Stimulated activated CD4-positive, alpha-beta T cell treated with anti-CD3 and anti-CD28 coated beads, Interleukin-1b, Interleukin-23, amount 100 ng/mL, for 24 hours (primary cell): ENCODE measurements at places on chromosomes 1 and 21.

DNA sequence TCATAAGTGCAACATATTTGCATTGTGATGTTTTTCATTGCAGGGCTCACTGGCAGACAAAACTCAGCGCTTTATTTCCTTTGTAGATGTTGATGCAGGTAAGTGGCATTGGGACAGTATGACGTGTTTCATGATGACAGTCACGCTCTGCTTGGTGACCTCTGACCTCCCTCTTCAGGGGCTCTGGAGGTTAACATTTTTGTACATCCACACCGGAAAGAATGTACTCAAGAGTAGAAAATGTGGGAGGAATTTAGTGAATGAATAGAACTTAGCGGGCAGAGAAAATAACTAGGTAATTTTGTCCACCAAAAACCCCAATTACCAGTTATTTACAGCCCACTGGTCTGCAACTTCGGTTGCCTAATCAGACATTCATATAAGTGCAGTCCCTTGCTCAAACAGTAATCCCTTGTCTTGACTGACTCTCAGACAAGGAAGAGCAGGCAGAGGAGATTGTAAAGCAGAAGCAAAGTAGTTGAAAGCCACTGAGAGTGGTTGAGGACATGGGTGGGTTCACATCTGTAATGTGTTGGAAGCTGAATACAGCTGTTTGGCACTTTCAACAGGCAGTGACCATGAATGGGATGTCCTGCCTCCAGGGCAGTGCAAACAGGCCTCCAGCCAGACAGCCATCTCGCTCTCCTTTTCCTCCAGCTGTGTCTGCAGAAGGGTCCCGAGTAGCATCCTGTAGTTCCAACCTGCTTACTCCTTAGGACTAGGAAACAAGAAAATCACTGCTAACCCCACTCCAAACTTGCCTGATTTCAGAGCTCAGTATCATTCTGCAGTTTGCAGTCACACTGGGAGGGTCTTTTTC lies 188.9 kb downstream of the NRIP1 start:
- DNase-seq = no peak

DNA sequence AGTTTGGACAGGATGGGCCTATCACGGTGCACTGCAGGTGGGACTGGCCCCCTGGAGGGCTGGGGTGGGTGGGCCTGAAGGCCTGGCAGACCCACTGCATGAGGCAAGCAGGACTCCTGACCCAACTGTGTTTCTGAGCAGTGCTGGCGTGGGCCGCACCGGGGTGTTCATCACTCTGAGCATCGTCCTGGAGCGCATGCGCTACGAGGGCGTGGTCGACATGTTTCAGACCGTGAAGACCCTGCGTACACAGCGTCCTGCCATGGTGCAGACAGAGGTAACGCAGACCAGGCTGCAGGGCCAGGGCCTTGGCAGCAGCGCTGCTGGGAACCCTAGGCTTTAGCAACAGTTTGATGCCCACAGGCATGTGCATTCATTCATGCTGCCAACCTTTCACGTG lies 29.0 kb upstream of the KDM4A start:
- DNase-seq = no peak

DNA sequence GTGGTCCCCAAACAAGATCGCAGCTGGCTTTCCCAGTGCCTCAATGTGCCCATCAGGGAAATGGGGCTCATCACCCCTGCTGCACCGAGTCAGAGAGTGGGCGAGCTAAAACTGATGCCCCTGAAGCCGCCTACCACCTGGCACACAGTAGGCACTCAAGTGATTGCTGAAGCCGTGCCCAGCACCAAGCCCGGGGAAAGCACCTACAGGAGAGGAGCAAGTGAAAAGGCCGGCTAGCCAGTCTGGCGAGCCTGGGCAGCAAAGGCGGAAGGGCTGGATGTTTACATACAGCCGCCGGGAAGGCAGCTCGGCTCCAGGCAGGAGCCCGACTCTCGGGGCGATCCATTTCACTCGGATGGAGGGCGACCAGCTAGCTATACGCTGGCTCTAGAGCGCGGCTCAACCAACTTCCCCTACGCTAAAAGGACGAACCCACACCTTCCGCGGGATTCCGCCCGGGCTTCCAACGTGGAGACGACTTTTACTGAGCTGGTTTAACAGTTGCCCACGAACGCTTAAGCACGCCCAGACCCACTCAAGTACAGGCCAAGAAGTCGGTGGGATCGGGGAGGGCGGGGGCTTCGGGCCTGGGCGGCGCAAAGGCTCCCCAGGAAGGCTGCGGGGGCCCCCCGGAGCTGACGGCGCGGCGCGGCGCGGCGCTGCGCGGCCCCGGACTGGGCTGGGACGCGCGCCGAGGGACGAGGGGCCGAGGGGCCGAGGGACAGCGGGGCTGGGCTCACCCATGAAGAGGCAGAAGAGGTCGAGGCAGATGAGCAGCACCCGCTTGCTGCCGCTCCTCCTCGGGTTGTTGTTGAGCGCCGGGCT lies 1.0 kb downstream of the PLPP3 start:
- no peak for DNase-seq

DNA sequence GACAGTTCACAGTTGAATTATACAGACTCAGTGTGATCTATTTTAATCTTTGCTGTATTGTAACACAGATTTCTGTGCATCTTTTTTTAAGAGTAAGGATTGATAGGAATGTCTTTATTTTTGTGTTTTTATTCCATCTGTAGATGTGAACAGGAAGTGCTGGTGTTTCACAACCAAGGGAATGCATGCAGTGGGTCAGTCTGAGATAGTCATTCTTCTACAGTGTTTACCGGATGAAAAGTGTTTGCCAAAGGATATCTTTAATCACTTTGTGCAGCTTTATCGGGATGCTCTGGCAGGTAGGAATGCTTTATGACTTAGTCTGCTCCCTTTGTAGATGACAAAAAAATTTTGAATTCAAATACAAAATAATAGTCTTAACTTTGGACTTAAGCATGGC lies 84.5 kb downstream of the CC2D1B start:
- no peak for DNase-seq

DNA sequence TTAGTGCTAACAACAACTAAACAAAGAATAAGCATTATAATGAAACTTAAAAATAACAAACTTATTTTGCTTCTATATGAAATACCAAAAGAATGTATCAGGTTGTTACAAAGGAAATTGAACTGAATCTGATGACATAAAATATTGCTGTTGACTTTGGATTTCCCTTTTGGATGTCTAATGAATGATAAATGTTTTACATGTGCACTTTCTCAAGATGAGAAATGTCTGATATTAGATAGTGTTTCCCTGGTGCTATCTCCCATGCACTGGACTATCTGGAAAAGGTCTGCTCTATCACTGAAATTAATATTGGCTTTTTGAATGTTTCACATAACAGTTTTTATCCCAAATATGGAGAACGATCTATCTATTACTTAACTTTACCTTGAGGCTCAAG lies 179.9 kb downstream of the HMCN1 start:
- no peak for DNase-seq

- no peak for DNase-seq
Observed at GRCh38 chr1:228460821-228461220, 26.4 kb upstream of the RNF187 start.

DNA sequence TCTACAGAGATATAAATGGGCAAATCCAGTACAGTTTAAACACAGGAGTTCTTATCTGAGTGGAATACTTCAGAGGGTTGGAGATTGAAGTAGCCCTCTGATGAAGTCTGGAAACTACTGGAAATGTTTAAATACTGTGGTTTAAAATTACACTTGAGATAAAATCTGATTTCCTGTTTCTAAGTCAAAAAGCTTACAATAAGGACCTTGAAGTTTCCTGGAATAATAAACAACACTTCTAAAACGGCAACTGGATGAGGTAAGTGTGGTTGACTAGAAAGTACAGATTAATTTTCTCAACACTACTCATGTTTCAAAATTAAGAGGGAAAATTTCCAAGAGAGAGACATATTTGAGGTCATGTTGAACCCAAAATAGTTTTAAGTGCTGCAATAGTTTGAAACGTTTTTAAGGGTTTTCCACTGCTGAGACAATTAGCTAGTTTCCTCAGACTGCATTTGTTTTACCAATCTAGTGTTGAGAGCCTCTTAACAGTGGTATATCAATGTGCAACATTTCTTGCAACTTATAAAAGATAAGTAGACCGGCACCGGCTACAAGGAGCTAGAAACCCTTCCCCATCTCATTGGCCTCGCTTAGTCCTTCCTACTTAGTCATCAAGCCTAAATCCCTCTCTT lies 27.4 kb downstream of the KCNA3 start:
- no peak for DNase-seq

DNA sequence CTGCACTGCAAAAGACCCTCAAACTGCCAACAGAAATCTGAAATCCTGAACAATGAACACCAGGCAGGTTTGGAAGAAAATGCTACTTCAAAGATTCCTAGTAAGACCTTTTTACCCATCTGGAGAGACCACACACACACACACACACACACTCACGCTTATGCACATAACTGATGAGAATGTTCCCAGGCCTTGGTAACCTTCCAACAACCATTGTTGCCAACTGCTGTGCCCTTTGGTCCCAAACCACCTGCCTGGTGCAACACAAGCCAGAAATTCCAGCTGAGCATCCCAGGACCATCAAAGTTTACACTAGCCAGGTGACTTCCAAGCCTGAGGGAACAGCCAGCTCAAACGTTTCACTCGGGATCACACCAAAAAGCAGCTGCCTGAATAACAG lies 56.9 kb downstream of the SEC16B start:
- no peak for DNase-seq

DNA sequence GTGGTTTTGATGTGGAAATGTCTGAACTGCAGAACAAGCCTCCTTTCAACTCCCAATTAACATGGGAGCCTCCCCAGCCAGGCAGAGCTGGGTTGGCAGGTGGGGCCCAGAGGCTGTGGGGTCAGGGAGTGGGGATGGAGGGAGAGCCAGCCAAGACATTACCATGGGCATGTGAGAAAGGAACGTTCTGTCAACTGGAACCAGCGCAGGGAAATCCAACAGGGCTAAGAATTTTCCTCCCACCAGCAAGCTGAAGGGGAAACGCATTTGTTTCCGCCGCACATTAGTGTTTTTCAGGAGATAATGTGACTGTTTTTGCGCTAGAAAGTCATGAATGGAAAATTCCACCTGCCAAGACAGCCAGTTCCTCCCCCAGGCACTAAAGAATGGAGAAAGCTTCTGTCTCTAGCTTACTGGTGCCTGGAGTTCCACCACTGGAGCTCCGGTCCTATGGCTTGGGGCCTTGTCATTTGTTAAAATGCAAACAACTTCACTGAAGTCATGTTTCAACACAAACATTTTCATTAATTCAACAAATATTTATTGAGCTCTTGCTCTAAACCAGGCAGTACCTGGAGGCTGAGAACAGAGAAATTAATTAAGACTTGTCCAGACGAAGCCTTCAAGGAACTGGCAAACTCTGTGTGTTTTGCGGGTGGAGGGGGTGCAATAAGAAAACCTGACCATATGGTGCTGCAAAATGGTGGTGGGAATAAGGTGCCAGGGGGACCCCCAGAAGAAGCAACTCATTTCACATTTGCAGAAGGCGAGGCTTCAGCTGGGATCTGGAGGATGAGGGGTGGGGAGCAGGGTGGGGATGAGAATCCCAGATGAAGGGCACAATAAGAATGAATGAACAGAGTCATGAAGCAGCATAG lies 305.1 kb downstream of the MATN1 start:
- DNase-seq = no peak

DNA sequence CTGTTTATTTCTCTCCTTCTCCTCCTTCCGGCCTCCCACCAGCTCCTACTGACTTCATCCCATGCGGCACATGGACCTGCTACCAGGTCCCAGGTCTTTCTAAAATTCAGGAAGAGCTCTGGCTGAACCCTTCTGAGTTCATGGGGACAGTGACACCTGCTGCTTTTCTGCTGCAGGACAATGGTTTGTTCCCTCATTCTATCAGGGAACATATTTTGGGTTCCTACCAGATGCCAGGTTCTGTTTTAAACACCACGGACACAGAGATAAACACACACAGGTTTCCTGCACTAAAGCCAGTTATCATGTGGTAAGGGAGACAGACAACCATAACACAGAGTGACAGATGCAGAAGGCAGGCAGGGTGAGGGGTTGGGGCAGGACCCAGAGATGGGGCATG lies 114.0 kb upstream of the RAB4A start:
- DNase-seq = no peak

GRCh38 chr21:46636181-46636512 lies 673 bp downstream of the PRMT2 start:
- DNase-seq = no peak

DNA sequence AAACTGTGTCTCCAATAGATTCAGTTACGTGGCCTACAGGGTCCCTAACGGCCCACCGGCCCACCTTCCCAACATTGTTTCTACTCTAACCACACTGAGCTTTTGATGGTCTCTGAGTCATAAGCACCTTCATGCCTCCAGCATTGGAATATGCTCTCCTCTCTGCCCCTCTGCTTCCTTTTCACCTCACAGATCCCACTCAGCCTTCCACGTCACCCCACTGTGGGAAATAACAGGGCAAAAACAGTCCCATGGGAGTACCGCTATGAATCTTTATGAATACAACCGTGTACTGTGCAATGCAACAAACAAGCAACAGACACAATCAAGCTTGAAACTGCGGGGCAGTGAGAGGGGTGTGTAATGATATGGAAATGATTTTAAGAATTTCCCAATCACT lies 5.3 kb upstream of the SARS1 start:
- DNase-seq = no peak

- DNase-seq = no peak
Observed at GRCh38 chr1:27026621-27027574, 14.2 kb upstream of the TENT5B start.

- no peak for DNase-seq
Observed at GRCh38 chr1:192349314-192349713, 32.5 kb downstream of the RGS21 start.

DNA sequence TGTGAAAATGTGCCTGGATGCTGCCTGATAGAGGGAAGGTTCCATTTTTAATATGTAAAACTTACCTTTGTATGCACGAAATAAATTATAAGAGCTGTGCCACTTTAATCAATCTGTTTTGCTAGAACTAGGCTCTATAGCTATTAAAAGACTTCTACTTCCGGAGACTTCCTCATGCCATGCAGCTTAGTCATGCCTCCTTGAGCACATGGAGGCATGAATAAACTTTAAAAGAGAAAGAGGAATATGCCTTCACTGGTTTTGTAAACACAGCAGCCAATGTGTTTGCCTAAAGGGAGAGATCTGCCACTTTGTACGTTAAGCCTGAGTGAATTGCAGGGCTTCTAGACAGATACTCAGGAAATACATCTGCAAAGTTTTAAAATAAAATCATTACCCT lies 604.6 kb downstream of the LRRIQ3 start:
- DNase-seq = no peak

GRCh38 chr1:32539584-32540571 lies 651 bp downstream of the ZBTB8A start:
- DNase-seq = no peak

- no peak for DNase-seq
Observed at GRCh38 chr1:1397839-1398523, 1.2 kb downstream of the CCNL2 start.

DNA sequence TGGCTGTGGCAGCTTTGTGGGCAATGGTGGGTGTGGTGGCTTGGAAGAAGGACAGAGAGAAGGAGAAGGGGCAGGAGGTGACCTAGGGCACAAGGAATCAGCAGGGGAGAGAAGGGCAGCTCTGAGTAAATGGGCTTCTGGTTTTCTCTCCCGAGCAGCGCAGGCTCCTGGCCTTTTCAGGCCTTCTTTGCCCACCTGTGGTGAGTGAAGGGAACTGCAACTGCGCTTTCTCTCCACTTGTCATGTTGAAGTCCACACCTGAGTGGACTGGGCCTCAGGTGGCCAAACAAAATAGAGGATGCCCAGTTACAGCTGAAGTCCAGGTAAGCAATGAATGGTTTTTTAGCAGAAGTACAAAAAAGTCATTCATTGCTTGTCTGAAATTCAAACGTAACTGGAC lies 29.4 kb upstream of the KCNA10 start:
- DNase-seq = no peak

GRCh38 chr1:205915354-205915990 lies 27.8 kb downstream of the SLC26A9 start:
- no peak for DNase-seq

- no peak for DNase-seq
Observed at GRCh38 chr1:100266741-100267140, 725 bp downstream of the RTCA start.
